ENCODE measurements at places on chromosomes 4 and X.

DNA sequence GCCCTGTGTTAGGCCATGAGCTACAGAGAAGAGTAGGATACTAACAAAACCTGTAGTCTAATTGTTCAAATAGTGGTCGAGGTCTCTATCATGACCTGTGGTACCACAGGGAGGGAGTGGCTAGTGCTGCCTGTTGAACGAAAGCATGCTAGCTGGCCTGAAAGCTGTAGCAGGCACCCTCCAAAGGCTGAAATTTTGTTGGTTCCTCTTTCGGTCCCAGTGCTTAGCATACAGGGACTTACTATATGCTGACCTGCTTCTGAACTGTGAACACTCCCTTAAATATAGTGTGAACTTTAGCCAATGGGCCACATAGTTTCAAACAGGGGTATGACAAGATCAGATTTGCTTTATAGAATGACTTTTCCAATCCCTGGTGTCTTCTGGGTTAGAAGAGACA lies 113.4 kb downstream of the PJA1 start:
- DNase-seq = no peak

GRCh38 chr4:48129307-48130014 lies 4.6 kb downstream of the TXK start:
- DNase-seq = no peak

DNA sequence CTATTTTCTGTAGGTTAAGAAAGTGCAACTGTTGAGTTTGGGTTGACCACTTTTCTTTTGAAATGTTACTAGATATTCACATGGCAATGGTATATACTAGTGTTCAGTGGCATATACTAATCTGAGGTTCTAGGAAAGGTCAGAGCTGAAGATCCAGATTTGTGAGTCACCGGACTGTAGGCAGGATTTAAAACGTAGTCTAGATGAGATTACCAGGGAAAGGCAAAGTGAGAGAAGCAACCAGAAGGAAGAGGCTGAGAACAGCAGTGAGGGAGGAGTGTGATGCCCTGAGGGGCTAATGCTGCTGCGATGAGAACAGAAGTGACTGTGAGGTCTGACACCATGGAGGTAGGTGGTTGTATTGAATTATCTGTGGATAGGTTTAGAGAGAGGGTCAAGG lies 9.7 kb upstream of the PLA2G12A start:
- no peak for DNase-seq

GRCh38 chr4:184421533-184422155 lies 52.7 kb downstream of the IRF2 start:
- no peak for DNase-seq

DNA sequence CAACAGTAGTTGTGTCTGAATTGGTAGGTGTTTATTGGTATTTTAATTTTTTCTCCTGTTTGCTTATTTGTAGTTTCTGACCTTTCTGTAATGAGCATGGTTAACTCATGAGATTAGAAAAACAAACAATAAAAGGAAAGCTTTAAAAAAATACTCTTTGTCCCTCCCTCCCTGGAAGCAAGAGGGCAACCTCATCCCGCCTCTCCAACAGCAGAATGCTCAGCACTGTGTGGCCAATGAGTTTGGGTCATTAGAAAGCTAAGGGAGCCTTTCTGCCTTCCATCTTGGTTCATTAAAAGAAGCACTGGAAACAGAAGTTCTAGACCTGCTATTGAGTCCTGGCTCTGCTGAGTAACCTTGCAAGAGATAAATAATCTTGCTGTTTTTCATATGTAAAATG lies 33.9 kb downstream of the TRPC5 start:
- DNase-seq = no peak

DNA sequence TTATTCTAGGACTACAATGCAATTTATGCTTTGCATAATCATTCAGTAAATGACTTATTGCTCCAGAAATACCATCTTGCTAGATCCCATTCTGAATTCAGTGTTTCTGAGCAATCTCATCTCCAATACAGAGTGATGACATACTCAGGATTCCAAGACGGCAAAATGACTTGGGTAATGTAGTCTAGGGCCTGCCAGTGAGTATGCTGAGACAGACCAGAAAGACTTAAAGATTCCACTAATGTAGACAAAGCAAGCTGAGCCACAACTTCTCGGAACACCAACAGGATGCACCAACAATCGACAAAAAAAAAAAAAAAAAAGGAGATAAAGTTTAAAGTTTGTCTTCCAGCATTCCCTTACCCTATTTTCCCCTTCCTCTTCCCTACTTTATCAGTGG lies 919 bp upstream of the SEC24B start:
- no peak for DNase-seq

- DNase-seq = no peak
Measured at GRCh38 chrX:133723930-133724329, 261.5 kb downstream of the GPC3 start.

DNA sequence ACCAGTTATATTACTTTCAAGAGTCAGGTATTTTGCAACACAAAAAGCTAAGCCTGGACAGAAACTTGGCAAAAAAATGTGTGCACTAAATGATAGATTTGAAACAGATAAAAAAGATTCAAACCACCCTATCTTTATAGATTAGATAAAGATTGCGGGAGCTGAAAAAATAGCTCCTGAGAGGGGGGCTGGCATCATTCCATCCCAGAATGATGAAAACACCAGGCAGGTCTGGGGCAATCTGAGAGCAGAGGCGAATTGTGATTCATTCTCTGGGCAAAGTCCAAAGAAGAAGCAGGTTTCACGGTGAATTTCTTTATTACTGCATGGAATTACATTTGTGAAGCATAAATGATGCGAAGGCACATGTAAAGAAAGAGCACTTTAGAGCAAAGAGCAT lies 168.5 kb upstream of the DMD start:
- DNase-seq = no peak

DNA sequence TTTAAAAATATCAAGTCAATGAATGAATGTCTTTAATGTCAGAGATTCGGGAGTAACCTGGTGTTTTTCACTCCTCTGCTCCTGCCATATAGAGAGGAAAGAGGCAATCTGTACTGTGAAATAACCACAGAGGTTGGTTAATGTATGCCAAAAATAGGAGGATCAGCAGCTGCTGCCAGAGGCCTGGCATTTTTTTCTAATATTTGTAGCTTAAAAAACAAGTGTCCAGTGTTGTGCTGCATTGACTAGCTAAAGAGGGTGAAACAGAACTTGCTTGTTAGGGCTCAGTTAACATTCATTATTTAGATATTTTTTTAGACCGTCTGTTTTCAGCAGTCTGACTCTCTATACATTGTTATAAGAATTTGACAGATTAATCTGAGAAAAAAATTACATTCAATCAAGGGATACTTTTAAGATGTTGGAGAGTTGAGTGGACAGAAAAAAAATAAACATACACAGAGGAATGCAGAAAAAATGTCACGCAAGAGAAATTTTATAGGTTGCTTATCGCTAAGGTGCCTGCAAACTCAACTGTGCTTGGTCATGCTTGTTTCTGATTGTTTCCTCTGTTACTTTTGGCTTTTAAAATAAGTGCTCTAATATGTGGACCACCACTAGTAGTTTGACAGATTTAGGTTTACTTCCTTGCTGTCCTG lies 392.3 kb upstream of the GALNT7 start:
- DNase-seq = no peak
